ENCODE measurements at places on chromosomes 3 and 15.

DNA sequence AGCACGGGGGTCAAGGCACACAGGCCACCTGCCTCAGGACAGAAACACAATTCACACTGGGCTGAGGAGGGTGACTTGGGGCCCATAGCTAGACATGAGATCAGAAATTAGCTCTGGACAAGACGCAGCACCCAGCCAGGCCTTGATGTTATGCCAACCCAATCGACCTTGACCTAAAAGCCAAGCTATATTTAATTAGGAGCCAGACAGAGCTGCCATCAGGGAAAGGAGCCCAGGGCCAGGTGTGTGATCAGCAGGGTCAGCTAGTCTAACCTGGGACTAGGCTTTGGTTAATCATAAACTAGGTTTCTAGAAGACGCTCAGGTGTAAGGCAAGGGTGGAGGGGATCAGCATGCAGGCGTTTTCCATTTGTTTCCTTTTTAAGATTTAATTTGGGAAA lies 23.9 kb upstream of the SLC25A36 start:
- no peak for DNase-seq

GRCh38 chr3:30586806-30587486 lies 19.5 kb upstream of the TGFBR2 start:
- no peak for DNase-seq

DNA sequence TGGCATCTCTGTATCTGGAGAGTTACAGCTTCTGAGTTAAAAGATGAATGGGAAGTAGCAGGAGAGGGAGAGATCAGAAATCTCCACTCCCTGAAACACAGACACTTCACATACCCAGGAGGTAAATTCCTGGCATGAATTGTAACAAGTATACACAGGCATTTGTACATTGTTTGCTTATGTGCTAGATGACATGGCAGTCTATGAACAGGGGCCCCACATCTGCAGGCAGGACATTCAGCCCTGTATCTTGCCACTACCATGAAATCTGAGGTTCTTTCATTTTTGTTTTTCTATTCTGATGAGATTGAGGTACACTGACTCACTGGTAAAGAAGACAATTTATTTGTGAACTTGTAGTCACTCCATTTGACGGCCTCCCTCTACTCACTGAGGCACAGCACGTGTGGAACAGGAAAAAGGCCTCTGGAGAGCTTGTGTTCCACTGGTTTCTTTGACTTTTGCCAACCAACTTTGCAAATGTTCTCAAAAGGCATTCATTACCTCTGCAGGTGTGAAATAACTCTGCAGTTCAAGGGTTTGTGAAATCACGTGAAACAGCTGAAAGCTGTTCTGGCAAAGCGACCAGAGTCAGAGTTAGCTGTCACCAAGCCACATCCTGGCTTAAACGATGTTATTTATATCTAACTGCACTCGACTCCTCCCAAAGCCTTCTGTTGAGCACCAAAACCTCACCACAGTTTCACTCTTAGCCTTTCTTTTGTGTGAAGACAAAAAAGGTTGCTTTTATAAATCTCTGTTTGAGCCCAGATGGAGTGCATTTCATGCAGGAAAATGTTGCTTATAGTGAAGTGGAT lies 401.3 kb upstream of the CFAP20DC start:
- DNase-seq = no peak

DNA sequence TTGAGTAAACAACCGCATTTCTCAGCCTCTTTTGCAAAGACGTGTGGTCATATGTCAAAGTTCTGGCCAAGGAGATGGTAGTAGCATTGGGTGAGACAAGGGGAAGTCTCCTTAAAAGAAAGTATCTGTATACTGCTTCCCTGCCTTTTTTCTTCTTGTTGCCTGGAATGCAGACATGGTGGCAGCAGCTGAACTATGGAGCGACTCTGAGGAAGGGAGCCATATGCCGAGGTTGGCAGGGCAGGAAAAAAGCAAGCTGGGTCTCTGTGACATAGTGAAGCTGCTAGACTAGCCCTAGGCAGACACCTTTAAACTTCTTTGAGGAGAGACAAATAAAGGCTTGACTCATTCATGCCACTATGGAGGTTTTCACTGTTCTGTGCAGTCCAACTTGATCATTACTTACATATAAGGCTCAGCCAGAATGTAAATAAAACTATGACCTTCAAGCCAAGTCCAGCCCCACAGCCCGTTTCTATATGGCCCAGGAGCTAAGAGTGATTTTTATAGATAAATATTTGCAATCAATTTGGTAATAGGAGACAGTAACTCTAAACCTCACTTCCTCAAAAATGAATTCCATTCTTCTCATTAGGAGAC lies 30.6 kb upstream of the PRICKLE2 start:
- no peak for DNase-seq

DNA sequence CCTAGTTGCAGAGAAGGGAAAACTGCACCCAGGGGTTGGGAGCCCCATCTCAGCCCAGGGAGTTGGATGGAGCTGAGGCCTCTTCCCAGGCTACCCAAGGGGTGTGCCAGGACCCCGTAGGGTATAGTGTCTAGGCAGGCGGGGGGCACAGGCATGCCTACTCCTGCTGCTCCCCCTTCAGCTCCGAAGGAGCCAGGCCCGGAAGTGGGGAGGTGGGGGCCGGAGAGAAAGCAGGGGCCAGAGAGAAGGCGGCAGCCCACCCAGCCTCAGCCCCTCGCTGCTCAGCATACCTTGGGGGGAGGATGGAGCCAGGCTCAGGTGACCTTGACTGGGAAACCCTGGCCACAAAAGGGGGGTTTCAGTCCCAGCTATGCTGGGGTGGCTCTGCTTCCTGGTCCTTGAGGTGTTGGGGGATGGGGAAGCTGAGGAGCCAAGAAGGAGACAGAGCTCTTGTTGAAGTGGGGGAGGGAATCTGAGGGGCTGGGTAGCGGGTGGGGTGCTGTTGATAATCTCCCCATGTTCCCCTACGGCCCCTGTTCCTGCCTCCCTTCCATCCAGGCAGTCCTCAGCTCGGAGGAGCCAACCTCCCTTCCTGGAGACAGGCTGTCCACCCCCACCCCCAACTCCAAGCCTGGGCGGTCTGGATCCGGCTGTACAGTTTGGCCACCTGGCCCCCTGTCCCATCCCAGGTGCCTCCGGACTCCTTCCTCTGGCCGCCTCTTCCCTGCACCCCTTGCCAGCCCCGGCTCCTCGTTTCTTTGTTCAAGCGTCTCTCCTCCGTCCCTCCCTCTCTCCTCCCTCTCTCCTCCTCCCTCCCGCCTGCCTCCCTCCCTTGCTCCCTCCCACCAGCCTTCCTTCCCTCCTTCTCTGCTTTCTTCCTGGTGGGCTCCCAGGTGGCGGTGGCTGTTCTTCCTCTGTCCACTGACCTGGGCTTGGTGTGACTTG lies 1.7 kb downstream of the SEMA3F start:
- no peak for DNase-seq

Data from NT2/D1 (cell line).